ENCODE measurements at places on chromosomes 11 and 22.

DNA sequence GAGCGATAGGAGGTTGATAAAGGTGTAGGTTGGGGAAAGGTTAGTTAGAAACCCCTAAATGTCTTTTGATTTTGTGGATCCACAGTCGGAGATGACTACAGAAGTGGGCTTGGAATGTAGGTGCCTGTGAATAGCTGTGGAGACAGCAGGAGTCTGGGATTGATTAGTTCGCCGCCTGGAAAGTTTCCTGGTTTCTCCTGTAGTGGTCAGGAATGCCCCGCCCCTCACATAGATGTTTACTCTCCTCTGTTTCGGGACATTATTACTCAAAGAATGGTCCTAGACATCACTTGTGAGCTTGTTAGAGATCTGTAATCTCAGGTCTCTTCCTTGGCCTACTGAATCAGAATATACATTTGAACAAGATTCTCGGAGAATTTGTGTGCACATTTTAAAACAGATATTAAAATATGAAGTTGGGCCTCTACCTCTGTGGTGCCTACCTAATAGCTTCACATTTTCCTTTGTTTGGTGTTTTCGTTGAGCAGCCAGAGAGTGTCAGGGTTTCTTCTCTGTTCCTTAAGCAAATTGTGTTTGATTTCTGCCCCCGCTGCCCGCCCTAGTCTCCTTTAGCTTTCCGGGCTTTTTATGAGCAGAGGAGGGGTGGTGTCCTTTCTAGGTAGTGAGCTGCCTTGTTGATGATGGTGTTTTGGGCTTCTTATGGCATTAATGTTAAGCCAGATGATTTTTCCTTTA lies 89.4 kb downstream of the PPP6R3 start:
- no peak for DNase-seq

GRCh38 chr11:58058276-58059006 lies 27.7 kb downstream of the OR6Q1 start:
- no peak for DNase-seq

DNA sequence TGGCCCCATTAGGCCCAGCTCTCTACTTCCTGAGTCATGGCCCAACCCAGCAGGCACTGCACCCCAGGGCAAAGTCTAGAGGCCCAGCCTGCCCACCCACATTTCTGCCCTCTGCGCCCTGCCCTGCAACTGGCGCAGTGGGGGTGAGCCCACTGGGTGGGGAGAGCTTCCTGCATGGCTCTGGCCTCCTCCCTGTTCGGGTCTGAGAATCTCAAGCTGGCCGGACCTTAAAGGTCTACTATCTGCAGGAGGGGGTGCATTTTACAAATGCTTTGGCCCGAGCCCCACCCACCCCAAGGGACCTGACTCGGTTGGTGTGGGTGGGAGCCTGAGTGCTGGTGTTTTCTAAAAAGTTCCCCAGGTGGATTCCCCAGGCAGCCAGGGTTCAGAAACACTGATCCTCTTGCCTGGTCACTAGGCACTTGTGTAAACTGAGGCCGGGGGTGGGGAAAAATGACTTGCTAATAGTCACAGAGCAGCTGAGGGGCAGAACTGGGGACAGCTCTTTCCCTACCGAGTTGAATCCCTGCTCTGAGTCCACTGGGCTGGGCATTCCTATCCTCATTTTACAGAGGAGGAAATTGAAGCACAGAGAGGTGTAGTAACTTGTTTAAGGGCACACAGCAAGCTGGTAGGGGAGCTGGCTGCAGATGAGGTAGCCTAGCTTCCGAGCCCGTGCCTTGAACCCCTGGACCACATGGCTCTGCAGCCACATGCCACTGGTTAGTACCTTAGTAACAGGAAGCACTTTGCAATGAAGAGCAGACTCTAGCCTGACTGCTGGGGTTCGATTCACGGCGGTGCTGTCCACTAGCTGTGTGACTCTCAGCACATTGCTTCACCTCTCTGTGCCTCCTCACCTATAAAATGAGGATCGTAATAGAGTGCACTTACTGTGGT lies 36.3 kb downstream of the CD82 start:
- no peak for DNase-seq

DNA sequence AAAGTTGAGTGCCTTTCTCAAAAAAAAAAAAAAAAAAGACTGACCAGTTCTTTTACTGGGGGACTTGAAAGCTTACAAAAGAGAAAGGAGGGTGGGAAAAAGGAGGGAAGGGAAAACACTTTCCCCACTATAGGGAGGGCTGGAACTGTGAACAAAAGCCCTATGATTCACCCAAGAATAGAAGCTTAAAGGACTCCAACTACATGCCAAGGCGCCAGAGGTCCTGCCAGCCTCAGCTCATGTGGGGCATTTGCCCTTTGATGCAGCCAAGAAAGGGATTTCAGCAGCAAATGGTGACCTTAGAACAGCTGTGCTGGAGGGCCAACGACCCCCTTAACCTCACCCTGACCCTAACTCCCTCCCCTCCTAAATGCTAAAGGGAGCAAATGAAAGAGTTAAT lies 160.0 kb downstream of the NTM start:
- no peak for DNase-seq

DNA sequence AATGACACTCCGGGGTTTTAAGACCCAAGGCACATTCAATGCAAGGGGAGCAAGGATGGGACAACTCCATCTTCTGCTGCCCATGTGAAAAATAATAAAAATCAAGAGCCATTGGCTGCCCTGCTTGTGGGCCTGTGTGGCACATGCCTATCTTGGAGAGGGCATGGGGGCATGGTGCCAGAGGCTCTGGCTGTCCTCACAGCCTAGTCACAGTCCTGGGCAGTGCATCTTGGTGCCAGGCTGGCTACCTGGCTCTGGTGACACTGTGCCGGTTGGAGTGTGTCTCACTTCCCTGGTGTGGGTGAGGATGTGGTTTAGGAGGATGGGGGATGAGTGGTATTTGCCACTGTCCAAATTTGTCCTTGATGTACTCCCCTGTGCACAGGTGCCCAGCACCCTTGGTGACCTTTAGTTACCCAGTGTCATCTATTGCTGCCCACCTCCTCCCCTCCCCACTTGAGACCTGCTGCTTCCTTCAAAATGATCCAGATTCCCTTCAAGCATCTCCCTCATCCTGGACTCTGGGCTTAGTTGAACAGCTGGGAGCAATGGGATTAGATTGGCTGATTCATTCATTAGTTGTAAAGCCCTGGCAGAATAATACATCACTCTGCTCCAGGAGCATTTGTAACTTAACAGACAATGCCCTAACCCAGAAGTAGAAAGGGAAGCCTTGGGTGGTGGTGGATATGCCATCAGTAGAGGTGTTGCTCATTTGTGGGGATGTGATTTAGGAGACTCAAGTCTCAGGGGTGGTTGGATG lies 4.6 kb downstream of the TMEM86A start:
- no peak for DNase-seq

GRCh38 chr11:65547446-65548125 lies 10.6 kb downstream of the LTBP3 start:
- no peak for DNase-seq

GRCh38 chr22:22144858-22145257 lies 99.7 kb upstream of the VPREB1 start:
- DNase-seq = no peak

- no peak for DNase-seq
Observed at GRCh38 chr11:2589538-2589934, 110.3 kb downstream of the KCNQ1OT1 start.

DNA sequence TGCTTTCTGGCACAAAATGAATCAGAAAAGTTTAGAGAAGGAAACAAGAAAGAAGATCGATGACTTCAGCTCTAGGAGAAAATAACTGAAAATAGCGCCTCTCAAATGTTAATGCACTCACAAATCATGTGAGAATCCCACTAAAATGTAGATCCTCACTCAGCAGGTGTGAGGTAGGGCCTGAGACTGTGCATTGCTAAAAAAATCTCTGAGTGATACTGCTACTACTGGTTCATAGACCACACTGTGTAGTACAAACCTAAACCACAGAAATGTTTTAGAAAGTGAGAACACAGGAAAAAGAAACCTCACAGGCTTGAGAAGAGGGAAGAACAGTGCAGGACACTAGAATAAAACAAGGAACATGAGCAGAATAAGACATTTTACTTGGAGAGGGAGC lies 2.0 kb downstream of the OR8D4 start:
- no peak for DNase-seq

DNA sequence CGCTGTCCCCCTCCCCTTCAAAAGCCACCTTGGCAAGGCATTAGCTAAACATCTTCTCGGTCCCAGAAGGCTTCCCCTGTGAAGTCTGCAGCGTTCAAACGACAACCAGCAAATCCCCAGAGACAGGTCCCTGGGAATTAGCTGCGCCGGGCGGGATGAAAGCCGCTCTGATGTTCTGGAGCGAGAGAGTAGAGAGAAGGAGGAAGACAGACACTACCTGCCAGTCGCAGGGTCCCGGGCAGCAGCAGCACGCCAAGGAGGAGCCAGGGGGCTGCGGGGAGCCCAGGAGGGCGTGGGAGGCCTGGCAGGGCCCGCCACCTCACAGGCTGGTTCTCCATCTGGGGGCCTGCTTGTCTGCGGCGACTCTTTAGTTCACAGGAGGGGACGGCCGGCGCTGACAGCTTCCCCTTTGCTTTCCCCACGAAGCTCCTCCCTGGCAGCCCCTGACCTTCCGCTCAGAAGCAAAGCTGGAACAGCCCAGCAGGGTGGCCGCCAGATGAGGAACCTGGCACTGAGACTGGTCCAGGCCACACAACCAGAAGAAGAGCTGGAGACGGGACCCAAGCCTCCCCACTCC lies at the start of gene NFAM1:
NFAM1 (minus strand) TSS at position 384 of the 577 bp plus-strand sequence; CDS start at position 338, 46 bp downstream.
- no peak for DNase-seq

DNA sequence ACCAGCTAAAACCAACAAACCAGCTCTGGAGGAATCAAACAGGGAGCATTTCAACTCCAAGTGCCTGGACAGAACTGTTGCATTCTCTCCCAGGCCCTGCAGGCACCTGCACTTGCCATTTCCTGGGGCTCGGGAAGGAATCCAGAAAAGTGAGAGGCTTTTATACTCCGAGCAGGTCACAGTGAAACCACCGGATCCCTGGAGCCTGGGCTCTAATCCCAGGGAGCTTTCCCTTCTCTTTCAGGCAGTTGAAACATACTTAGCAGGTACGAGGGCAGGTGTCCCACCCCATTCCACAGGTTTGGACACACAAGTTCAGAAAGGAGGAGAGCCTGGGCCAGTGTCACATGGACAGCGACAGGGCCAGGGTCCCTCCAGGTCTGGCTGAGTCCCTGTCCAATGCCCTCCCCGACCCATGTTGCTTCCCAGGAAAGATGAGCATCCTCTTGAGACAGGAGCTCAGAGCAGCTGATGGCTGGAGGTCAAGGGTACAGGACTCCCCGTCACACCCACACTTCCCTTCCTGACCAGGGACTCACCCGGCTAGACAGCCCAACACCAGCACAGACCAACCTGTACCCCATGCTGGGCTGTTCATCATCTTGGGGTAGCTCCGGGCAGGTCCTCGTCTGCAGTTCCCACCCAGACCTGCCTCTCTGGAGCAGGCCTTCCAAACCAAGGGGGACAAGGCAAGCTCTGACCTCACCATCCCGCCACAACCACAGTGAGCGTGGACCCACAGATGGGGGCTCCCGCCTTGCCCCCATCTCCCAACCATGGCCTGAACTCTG lies 49.9 kb upstream of the CD5 start:
- DNase-seq = no peak

DNA sequence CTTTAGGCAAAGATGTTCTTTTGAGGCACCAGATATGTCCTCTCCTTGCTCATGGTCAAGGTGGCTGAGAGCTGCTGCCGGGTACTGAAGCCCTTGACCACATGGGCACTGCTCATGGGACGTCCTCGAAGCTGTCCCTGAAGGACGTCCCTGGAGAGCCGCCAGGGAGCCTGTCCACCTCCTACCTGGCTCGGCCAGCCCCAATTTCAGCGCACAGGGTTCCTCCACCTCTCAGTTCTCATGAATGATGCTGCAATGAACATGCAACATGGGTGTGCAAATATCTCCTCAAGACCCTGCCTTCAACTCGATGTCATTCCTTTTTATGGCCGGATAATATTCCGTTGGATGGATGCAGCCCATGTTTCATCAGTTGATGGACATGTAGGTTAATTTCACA lies 24.4 kb upstream of the TOLLIP start:
- peak; percentile 42 for DNase-seq

GRCh38 chr11:27158456-27159334 lies 118.1 kb downstream of the BBOX1 start:
- peak; percentile 50 for DNase-seq

Measured in left lobe of liver (tissue), 2 donors.